ENCODE measurements at places on chromosomes 5 and 9. TPM values are rescaled to one million over a fixed set of nuclear protein-coding genes. Genes with fewer than 3 reads are reported as not detected.

LOX gene
- total RNA-seq: 2.5 TPM

SETX gene
- 39.3 TPM for total RNA-seq

NRG2 gene
- 15.8 TPM for total RNA-seq

IGFBPL1 gene
- not detected for total RNA-seq

C5 gene
- 2.4 TPM for total RNA-seq

ACSL6 gene
- 0.29 TPM for total RNA-seq

DNA sequence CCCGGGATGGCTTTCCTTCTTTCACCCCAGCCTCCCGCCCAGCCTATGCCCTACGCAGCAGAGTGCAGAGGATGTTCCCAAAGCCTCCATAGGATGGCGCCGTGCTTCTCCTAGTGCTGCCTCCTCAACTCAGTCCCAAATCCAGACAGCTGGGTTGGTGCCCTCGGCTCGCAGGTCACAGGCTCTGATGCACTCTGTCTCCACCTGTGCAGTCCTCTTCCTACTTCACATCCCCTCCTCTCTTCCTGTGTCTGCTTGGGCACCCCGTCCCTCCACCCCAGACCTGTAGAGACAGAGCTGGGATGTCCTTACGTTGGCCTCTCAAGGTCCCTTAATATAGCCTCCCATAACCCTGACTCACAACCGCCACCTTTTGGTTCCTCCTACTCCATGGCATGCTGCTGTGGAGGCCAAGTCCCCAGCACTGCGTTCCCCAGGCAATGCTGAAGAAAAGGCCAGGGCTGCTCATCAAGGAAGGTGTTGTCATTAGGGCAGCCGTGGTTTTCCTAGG is 314.4 kb downstream of the GADD45G start:
- H3K4me3 ChIP-seq: no peak overlapping the region
- no peak overlapping the region for H3K27ac ChIP-seq
- H3K27me3 ChIP-seq: no peaks in the 10 kb centered on the region
- no peaks in the 10 kb centered on the region for H3K4me1 ChIP-seq

GRCh38 chr5:178547753-178548415 is 42.3 kb downstream of the COL23A1 start:
- H3K27me3 ChIP-seq: no peaks in the 10 kb centered on the region
- H3K27ac ChIP-seq: no peak overlapping the region
- peaks cover 6% of the 10 kb centered on the region for H3K4me1 ChIP-seq

DNA sequence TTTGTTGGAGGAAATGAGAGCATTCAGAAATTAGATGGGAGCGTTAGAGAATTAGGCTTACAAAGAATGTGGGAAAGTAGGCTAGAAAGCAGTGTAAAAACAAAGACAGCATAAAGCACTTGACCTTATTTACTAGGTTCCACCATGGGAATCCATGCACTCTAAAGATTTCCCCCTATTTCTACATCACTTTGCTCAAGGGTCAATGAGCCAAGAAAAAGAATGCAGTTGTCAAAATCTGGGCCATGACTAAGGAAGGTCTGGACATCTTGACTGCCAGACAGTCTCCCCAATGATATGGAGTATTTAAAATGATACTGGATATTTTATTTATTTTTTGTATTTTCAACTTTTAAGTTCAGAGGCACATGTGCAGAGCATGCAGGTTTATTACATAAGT is 3.4 kb downstream of the TLR4 start:
- H3K27ac ChIP-seq: no peak overlapping the region
- no peaks in the 10 kb centered on the region for H3K27me3 ChIP-seq
- DNase-seq: no peak
- H3K4me1 ChIP-seq: peaks cover 11% of the 10 kb centered on the region

DNA sequence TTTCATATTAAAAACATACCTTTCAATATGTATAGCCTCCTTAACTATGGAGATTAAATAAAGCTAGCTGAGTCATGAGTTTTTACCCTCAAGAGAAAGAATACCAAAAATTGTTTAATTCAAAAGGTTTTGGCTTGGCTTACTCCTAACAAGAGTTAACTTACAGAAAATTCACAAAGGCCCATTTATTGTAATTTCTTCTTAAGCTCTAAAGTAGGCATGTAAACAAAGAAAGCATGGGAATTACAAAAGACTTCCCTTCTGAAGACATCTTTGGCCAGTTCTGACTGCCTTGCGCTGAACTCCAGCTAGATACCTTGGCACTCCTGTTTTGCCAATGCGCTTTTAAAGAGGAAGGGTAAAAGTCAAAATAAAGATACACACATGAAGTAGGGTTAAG is 28.2 kb downstream of the PUM3 start:
- no peak for DNase-seq
- no peak overlapping the region for H3K27ac ChIP-seq
- H3K4me1 ChIP-seq: no peaks in the 10 kb centered on the region
- no peaks in the 10 kb centered on the region for H3K36me3 ChIP-seq
- no peaks in the 10 kb centered on the region for H3K27me3 ChIP-seq

GRCh38 chr9:8071445-8071798 is 271.8 kb upstream of the DMAC1 start:
- no peak overlapping the region for H3K27ac ChIP-seq
- no peak overlapping the region for H3K4me3 ChIP-seq
- no peak for DNase-seq
- no peaks in the 10 kb centered on the region for H3K36me3 ChIP-seq
